Stimulated activated CD4-positive, alpha-beta T cell treated with anti-CD3 and anti-CD28 coated beads, Interleukin-15, amount 100 ng/mL, for 24 hours (primary cell): ENCODE measurements at places on chromosomes 7 and 10.

DNA sequence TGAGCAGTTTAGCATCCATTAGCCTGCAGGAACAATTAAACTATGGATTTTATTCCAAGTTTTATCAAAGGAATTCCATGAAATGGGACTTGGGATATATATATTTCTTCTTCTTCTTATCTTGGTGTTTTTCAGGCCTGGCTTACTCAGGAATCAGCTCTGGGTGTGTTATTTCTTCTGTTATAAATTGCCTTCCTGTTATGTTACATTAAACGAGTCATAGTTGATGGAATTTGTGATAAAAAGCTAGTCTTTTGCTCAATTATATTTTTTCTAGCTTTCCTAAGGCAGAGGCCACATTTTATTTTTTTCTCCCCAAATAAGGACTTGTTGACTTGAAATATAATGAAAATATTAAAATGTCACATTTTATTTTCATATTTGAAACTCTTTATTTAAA lies 141.3 kb downstream of the EPC1 start:
- no peak for DNase-seq

- DNase-seq = no peak
These were observed 199.0 kb downstream of the HTR7 start for GRCh38 chr10:90658791-90659190.

- DNase-seq = no peak
These were observed 94.7 kb downstream of the RNF133 start for GRCh38 chr7:122604251-122604650.

- no peak for DNase-seq
These were observed 25.3 kb upstream of the CUX1 start for GRCh38 chr7:101792051-101792681.

DNA sequence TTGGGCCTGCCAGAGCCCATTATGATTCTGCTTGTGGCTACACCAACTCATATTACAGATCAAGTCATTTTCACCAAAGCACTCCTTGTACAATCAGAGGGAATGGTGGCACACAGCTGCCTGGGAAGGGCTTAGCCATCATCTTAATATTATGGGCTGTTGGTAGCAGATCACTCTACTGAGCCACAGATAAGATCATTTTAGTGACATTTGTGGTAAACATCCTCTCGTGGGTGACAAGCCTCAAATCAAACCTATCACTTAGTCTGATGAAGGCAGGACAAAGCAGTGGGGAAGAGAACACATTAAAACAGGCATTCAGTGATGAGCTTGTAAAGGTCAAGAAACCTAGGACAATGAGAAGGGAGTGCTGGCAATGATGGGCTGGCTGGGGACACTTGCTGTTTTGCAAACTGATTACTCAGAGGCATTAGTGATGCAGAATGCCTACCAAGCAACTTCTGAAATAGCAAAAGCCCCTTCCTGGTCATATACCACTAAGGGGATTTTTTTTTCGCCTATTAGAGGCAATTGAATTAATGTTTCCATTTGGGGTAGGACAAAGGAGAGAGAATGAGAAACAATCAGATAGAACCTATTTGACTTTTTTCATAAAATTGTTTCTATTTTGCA lies 137.5 kb upstream of the WDR11 start:
- DNase-seq = no peak

DNA sequence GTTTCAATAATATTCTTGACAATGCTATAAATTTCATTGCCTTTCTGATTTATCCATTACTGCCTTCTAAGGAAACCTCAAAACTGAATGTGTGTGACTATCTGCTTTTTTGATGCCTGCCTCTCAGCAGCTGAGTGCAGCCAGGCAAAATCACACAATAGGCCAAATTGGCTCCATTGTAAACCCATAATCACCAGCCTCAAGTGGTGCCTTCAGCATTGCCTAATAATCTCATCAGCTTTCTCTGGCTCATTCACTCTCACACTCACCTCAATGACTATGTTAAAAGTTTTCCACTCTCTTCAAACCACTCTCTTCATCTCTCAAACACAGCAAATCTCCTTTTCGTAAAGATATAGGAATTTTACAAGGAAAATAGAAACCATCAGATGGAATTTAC lies 182.5 kb upstream of the COL1A2 start:
- no peak for DNase-seq

DNA sequence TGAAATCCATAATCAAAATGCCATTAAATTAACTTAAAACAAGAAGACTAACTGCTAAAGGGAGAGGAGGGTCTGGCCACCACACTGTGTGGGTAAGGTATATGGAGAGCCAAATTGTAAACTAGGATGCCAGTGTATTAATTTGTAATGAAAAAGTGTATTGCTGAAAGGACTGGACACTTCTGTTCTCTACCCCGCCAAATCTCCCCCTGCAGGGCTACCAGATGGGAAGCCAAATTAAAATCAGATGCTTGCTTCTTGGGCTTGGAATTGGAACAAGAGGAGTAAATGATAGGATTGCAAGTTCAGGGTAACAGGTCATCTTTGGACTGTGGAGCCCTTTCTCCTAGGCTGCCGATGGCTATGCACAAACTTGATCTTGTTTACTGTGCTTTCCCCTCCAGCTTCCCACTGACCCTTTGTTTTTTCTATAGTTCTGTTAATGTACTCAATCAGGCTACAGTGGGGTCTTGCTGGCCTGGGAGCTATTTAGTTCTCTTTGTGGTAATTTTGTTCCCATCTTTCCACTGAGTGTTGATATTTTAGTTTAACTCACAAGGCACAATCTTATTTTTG lies 932.1 kb upstream of the C7orf33 start:
- DNase-seq = no peak

DNA sequence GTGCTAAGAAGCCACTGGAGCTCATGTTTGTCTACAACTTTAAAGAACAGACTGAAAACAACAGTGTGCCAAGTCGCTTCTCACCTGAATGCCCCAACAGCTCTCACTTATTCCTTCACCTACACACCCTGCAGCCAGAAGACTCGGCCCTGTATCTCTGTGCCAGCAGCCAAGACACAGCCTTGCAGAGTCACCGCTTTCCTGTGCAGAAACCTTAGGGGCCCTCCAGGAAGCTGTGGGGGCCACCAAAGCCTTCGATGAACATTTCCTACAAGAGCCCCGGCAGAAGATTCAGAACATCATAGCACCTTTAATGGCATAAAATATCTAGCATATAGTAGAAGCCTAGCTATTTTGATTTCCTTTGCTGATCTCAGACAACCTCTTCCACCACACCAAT lies 88.0 kb upstream of the PRSS58 start:
- DNase-seq = peak; percentile 48

DNA sequence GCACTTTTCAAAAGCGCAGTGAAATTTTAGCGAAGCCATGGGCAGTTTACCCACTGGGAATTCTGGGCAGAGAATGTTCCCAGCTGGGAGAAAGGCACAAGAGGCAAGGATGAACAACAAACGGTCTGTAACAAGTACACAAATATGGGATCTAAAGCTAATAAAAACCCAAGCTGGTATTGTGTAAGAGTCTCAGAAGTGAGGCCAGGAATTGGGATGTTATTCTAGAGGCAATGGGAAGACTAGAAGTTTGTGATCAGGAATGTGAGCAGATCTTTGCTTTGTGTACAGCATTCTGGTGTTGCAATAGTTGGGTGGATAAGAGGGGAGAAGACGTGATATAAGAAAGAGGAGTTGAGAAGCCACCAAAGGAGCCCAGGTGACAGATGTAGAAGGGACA lies 15.0 kb downstream of the FZD9 start:
- no peak for DNase-seq

DNA sequence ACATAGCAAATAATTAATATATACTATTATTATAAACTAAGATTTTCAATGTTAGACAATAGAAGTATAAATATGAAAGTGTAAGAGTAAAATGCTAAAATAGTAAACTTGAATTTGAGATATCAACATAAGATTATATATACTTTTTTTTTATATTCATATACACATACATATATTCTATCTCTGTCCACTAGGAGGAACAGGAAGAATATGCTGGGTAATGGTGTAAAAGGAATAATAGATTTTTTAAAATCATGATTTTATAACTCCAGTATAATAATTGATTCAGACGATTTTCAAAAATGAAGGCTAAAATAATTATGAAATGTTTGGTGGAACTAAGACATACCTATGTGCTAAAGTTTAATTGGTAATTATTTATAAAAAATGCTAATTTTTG lies 37.7 kb downstream of the AGMO start:
- DNase-seq = no peak

DNA sequence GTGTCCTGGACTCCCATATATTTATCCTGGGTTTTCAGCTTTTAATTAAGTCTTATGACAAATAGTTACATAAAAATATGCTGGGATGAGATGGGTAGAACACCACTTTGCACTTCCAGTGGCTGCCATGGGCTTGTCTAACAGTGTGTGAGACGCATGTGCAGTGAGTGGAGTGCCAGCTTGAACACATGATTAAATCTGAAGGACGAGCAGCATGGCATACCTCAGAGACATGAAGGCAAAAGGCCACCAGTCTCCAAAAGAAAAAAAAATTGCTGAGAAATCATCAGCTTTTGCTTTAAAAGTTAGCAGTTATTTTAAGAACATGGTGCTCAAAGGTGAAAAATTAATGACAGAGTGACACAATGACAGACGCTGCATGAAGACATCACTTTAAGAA lies 139.0 kb upstream of the ADCY1 start:
- DNase-seq = no peak

DNA sequence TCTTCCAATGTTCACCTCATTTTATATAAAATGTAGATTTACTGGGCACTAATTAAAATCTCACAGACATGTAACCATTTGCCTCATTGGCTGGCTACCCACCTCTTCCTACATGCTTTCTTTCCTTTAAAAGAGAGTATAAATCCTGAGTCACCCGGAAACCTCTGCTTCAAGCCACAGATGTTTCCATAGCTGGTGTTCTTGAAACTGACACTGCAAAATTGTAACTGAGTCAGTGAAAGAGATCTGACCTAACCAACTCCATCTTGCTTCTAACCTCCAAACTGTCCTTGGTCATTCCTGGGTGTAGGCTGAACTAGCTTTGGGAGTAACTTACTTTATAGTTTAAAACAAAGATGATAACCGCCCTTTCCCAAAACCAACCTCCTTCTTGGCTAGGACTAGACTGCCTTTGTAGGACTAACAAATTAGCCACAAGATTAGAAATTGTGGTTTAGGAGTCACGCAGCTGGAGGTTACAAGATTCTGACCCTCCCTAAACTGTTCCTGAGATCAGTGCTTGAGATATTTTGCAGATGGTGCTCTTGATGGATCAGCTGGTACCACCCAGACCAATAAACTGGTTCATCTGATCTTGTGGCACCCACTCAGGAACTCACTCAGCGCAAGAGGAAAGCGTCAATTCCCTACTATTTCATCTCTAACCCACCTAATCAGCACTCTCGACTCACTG lies 33.5 kb downstream of the SVOPL start:
- peak; percentile 20 for DNase-seq

DNA sequence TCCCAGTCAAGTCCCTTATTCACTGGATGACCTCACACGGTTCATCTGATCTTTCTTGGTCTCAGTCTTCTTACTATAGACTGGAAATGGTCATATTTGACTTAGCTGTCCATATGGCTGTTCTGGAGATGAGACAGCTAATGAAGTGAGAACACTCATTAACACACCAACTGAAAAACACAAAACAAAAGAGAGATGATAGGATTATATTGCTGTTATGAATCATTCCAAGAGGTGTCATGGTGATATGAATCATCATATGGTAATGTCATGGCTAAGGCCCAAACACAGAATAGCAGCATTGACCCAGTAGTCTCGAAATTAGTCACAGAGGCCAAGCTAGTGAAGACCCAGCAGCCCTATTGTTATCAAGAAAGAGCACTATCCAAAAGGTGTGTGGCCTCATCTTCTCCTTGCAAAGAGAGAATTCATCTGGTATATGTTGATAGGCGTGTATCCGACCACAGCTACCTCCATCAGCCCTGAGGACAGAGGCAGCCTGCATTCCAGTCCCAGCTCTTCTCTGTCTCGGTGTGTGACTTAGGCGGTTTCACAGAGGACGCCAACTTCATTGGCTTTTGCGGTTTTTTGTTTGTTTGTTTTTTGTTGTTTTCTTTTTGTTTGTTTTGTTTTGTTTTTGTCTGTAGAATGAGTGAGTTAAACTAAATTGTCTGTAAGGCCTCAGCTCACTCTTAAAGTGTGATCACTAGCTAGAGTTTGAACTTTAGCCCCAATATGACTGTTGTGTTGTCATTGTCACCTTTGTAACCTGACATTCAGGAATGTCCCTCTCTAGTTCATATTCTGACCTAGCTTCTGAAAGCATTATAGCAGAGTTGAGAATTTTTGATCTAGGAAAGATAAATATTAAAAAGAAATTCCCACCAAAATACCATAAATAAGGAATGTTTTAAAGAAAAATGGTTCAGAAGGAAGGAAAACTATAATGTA lies 97.4 kb upstream of the PDCD4 start:
- peak; percentile 68 for DNase-seq

- no peak for DNase-seq
These were observed 8.7 kb upstream of the ACTA2 start for GRCh38 chr10:88961266-88961665.

- DNase-seq = no peak
These were observed 277.7 kb upstream of the ZNF32 start for GRCh38 chr10:43926371-43926770.

DNA sequence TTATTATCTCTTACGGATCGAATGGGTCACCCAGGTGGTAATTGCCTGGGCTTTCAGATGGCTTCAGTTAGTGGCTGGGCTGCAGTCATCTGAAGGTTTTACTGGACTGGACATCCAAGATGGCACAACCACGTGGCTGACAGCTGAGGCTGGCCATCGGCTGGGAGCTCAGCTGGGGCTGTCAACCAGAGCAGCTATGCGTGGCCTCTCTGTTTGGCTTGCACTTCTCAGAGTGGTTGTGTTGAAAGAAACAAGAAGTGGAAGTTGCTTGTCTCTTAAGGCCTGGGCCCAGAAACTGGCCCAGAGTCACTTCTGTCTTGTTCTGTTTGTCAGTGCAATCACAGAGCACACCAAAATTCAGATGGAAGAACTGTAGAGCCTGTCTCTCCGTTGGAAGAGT lies 5.7 kb upstream of the GDI2 start:
- no peak for DNase-seq

GRCh38 chr10:70743430-70743788 lies 41.8 kb downstream of the TBATA start:
- DNase-seq = no peak

GRCh38 chr10:33034931-33035330 lies 76.9 kb upstream of the ITGB1 start:
- no peak for DNase-seq
